ENCODE measurements at places on chromosomes 3 and 15.

DNA sequence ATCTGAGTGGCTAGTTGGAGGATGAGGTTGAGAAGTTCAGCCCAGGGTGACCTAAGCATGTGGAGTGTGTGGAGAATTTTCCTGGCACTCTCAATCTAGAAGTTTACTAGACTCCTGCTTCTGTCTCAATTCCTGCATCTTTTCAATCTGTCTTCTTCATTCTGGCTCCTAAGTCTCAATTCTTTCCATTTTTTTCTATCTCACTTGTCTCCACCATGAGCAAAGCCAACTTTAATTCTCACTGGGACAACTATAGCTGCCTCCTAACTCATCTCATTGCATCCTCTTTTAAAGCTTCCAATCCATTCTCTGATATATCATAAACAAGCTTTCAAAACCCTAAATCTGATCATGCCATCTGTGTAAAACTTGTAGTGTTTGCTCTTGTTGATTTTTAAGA, 569.3 kb downstream of the NAALADL2 start:
- no peak for DNase-seq

DNA sequence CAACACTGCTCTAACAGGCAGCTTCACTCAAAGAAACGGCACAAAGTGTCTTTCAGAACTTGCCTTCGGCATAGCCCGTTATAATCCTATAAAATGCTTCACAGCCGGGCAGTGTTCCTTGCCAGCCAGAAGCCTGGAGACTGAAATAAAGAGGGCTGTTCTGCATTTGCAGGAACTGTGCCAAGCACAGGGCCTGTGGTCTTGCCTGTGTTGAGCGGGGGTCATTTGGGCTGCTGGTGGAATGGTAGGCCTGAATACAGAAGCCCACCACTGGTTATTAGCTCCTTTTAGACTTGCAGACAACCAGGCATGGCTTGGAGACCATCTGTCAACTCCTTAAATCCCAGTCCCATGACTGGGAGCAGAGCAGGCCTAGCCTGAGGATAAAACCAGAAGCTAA, 4.7 kb upstream of the ARHGEF3 start:
- DNase-seq, result no peak

DNA sequence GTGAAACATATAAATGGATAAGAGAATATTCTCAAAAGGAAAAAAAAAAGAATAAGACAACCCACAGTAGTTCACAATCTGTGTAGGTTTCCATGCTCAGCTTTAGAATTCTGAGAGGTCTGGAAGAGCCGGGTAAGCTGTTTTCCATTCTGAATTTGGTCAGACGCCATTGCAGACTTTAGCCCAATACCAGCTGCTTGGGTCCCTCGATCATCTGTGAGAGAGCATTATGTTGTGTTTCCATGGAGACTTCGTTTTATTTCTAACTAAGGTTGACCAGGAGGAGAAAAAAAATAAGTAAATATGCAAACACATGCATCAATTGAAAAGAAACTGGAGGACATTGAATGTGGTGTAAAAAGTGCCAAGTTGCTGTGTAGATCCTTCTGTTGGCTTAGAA, 25.5 kb downstream of the KCNAB1 start:
- DNase-seq, result no peak

DNA sequence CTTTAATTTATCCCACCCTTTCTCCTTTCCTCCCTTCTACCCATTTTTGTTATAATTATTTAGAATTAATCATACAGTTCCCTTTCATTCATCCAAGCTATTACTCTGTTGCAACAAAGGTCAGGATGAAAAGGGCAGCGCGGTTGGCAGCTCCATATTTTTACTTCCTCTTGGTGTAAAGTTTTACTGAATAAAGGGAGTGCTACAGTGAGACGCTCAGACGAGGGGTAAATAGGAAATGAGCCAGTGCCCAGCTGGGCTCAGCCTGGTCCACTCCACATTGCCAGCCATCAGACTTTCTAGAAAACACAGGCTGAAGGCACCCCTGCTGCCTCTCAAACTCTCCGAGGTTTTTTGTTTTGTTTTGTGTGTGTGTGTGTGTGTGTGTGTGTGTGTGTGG, 21.9 kb upstream of the ZBTB38 start:
- no peak for DNase-seq

- DNase-seq, result no peak
These were observed 28.2 kb downstream of the CSTA start for GRCh38 chr3:122353215-122353614.

- DNase-seq, result no peak
These were observed 16.4 kb upstream of the ZNF609 start for GRCh38 chr15:64443747-64444621.

- no peak for DNase-seq
These were observed 21.0 kb downstream of the FAIM start for GRCh38 chr3:138629526-138629925.

DNA sequence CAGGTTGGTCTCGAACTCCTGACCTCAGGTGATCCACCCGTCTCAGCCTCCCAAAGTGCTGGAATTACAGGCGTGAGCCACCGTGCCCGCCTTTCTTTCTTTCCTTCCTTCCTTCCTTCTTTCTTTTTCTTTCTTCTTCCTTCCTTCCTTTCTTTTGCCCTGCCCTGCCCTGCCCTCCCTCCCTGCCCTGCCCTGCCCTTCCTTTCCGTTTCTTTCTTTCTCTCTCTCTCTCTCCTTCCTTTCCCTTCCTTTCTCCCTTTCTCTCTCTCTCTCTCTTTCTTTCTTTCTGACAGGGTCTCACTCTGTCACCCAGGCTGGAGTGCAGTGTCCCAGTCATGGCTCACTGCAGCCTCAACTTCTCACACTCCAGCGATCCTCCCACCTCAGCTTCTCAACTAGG, 74.6 kb downstream of the UMPS start:
- no peak for DNase-seq

- no peak for DNase-seq
These were observed 22.0 kb downstream of the TGFBR2 start for GRCh38 chr3:30628205-30628900.

DNA sequence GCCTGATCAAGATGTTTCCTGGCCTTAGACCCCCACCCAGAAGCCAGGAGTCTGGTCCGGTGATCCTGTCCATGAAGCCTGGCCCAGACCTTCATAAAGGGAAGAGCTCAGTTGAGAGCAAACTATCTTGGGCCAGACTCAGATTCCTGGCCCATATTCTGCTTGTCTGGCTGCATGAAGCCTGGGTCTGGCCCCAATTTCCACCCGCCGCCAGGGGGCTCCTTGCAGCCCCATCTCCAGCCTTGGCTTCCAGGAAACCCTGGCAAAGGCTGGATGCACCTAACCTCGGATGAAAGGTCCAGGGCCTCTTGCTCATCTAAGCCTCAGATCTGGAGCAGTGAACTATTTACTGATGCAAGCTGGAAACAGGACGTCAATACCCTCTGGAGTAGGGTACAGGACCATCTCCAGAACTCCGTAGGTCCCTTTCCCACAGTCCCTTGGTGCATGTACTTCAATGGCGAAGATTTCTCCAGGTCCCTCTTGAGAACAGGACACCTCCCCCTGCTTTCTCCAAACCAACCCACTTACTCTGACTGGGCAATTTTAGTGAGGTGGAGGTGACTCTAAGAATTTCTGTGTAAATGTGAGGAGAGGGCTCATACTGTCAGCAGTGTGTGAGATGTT, 5.6 kb downstream of the FOXL2 start:
- DNase-seq, result no peak

DNA sequence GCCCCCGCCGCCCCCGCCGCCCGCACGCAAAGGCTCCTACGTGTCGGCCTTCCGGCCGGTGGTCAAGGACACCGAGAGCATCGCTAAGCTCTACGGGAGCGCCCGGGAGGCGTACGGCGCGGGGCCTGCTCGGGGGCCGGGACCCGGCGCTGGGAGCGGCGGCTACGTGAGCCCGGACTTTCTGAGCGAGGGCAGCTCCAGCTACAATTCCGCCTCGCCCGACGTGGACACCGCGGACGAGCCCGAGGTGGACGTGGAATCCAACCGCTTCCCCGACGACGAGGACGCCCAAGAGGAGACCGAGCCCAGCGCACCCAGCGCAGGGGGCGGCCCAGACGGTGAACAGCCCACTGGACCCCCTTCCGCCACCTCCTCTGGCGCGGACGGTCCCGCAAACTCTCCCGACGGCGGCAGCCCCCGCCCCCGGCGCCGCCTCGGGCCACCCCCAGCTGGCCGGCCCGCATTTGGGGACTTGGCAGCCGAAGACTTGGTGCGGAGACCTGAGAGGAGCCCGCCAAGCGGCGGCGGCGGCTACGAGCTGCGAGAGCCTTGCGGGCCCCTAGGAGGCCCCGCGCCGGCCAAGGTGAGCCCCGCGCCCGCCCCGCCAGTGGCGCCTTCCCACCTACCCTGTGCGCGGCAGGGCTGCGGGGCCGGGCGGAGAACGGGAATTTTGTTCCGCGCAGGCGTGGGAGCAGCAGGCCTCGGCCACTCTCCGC, 2.4 kb downstream of the SKOR1 start:
- DNase-seq, result no peak

DNA sequence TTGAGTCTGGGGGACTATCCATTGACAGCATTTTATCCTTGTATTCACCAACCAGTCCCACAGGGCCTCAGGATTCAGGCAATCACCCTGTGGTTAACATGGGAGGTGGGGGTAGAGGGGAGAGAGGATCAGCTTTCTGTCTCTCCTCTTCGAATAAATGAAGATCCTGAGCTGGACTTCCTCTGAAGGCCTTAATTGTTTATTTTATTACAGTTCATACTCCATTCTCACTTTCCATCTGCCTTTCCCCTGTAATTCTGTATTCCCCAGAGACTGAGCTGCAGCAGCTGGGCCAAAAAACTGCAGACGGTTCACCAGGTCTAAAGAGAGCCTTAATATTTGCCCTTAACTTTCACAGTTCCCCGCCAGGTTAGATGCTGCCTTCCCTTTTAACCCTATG, 11.9 kb downstream of the TAGLN3 start:
- no peak for DNase-seq

DNA sequence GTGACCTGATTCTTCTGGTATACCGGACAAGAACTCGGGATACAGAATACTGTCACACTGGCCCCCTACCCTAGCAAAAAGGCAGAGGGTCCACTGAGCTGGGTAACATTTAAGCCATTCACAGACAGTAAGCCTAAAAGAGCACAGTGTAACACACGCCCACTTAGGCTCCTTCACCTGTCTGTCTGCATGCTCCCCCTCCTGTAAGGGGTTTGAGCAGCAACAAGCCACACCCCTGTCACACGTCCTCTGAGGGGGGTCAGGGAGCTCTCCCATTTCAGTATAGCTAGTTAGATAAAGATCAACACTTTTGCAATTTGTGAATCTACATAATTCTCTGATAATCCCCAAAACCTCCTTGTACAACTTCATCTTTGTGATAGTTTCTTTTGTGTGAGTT, 586.3 kb upstream of the LMCD1 start:
- no peak for DNase-seq

GRCh38 chr15:75924576-75924975, 20.9 kb downstream of the FBXO22 start:
- no peak for DNase-seq

DNA sequence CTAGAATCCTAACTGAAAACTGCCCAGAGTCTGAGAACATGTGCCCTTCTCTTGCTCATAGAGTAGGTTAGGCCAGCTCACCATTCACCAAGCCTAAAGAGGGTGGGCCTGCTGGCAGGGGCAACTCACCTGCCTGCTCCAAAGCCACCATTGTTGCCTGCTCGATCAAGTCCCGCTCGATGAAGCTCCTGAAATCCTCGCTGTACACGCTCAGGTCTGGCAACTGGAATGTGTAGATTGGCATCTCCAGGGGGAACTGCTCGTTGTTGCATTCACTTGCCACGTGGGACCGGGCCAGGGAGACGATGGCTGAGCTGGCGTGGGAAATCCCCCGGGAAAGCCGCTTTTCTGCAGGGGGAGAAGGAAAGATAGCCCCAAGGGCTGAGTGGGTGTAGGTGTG, 232.2 kb downstream of the KLF13 start:
- DNase-seq, result no peak

DNA sequence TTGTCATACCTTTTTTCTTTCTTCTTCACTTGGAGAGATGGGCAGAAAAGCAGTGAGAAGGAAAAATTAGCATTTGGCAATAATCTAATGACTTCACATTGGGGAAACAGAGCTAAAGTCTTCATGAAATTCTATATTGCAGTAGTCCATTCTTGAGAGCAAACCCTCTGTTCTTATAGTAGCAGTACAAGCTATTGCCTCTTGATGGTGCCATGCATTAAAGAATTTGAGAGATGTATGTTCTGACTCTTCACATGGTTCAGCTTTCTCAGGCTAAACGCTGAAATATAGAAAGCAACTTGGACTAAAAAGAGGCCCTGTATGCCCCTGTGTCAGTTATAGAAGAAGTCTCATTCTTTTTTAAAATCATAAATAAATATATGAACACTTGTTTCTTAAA, 36.0 kb downstream of the PHLDB2 start:
- DNase-seq, result no peak

- no peak for DNase-seq
These were observed 204.7 kb upstream of the GAP43 start for GRCh38 chr3:115418583-115418982.

GRCh38 chr3:77373619-77374018, 333.7 kb downstream of the ROBO2 start:
- no peak for DNase-seq

DNA sequence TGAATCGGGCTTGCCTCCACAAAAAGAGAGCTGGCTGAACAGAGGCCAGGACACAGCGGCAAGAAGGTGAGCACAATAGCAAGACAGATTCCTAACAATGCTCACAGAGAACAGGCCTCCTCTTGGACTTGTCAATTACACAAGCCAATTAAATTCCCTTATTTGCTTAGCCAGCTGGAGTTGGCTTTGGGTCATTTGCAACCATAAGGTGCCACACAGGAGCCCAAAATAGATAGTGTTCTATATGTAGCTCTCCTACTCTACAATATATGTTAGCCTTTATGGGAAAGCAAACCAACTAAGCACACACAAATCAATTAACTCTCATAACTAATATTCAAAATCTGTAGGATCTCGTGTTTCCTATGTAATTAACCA, 335.6 kb downstream of the FOXP1 start:
- DNase-seq, result no peak

DNA sequence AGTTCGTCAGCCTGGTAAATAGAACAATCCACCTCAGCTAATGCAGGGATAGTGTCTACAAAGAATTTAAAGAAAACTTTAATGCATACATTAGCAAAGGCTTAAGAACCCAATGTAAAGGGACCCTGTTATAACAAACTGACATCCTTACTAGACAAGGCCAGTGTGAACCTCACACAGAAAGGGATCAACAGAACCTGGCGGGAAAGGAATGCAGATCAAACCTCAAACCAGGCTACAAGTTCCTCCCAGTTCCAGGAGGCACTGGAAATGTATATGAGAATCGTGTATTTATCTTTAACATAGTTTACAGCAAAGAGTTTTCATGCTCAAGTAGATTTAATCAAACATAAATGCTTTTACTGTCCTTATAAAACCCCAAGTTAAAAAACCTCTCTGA, 37.6 kb upstream of the ATP11B start:
- no peak for DNase-seq

DNA sequence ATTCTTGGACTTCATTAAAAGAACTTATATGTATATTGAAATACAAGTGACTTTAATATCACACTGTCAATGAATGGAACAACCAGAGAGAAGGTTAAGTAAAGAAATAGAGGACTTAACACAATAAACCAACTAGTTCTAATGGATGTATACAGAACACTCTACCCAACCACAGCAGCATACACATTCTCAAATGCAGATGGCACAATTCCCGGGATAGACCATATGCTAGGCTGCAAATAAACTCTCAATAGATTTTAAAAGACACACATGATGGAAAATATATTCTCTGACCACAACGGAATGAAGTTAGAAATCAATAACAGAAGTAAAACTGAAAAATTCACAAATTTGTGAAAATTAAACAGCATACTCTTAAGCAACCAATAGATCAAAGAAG, 214.3 kb upstream of the LINGO1 start:
- DNase-seq, result no peak
